ENCODE measurements at places on chromosomes 4 and X.

GRCh38 chr4:107736924-107737448, 17.0 kb upstream of the PAPSS1 start:
- DNase-seq, result peak; percentile 48

DNA sequence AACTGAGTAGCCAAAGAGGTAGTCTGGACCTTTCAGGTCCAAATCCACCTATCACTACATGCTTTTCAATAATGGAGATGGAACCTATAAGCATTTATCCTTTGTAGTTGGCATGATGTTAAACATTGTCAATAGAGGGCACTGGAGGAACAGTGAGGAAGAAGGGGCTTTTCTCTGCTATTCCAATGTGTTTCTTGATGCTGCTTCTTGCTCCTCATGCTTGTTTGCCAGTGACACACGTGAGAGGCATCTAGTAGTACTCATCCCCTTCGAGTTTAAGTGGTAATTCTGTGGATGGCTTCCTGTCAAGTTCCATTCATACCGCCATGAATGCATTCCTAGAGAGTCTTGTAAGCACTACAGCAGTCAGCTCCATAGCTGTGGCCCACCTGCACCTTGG, 84.0 kb downstream of the NAA11 start:
- DNase-seq, result no peak

- no peak for DNase-seq
These were observed 70.1 kb upstream of the HCCS start for GRCh38 chrX:11040996-11041395.

DNA sequence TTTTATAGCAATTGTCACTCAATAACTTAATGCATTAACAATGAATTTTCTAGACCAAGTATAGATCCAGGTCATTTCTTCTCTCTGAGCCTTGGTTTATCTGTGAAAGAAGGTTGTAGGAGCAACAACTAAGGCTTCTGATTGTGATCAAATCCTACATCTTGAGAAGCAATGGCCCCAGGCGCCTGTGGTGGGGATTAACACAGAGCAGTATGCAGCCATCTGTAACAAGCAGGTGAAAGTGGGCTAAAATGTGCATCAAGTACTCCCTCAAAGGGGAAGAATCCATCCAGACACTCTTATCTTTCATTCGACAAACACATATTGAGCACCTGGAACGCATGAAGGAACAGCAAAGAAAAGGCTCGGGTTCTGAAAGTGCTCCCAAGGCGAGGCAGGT, 19.1 kb upstream of the SETD7 start:
- no peak for DNase-seq

- DNase-seq, result no peak
These were observed 234.4 kb upstream of the GPC4 start for GRCh38 chrX:133649651-133650050.

DNA sequence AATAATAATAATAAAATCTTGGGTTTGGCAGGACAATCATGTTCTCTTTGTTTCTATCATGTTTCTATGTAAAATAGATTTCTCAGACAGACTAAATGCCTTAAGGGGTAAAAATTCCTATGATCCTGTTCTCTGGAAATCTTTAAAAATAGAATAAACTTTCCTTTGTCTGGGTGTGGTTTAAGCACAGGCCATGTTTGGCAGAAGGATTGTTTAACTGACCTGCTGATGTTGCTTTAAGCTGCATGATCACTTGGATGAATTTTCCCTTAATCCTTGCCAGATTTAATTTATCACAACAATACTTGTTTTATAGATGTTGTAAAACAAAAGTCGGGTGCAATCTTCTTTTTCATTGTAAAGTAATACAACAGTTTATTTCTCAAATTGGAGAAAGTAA, 341.7 kb upstream of the FAT1 start:
- no peak for DNase-seq

- no peak for DNase-seq
These were observed 543.4 kb upstream of the DIPK2B start for GRCh38 chrX:45743906-45744625.

DNA sequence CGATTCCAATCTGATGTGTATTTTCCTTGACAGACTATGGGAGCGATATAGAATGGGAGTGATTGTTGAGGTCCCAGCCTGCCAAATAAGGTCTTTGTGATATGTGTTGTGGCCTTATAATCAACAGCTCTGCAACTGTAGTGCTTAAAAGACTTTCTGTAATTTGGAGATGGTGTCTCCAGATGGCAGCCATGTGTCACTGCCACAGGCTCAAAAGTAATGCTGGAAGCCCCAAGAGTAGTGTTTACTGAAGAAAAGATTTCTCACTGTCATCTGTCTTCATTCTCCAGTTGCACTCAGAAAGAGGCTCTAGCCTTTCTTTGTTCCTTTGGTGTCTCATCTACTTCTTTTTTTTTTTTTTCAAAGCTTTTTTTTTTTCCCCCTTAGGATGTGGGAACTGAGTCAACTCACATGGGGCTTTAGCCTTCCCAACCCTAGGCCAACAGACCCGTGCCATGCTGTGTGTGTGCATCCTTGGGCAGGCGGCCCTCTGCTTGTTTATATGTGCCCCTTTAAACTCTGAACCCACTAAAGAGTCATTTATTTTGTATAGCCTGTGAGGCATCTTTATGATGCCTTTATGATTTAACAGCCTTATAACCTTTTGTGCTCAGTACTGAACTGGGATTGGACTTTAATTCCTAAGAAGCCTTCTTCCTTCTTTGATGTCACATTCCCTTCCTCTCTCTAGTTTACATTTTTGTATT, 15.6 kb downstream of the SRPX2 start:
- no peak for DNase-seq

DNA sequence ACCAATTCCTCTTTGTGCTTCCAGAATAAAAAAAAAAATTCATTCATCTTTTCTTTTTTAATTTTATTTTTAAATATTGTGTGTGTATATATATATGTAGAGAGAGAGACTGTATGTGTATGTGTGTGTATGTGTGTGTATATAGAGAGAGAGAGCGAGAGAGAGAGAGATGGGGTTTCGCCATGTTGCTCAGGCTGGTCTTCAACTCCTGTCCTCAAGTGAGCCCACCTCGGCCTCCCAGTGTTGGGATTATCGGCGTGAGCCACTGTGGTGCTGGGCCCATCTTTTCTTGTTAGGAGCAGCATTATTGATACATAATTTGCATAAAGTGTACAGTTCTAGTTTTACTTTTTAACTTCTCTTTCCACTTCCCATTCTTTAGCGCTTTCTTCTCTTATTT, 33.6 kb downstream of the KDM6A start:
- DNase-seq, result no peak

GRCh38 chr4:156953001-156953400, 18.6 kb downstream of the PDGFC start:
- DNase-seq, result no peak

DNA sequence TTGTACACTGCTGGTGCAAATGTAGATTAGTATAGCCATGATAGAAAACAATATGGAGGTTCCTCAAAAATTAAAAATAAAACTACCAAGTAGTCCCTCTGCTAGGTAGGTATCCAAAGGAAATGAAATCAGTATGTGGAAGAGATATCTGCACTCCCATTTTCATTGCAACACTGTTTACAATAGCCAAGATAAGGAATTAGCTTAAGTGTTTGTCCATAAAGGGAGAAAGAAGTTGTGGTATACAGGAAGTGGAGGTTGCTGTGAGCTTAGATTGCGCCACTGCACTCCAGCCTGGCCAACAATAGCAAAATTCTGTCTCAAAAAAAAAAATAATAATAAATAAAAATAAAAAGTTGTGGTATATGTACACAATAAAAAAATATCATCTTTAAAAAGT, 325.0 kb upstream of the EMCN start:
- no peak for DNase-seq

GRCh38 chr4:173990126-173990868, 293.2 kb downstream of the FBXO8 start:
- DNase-seq, result no peak

DNA sequence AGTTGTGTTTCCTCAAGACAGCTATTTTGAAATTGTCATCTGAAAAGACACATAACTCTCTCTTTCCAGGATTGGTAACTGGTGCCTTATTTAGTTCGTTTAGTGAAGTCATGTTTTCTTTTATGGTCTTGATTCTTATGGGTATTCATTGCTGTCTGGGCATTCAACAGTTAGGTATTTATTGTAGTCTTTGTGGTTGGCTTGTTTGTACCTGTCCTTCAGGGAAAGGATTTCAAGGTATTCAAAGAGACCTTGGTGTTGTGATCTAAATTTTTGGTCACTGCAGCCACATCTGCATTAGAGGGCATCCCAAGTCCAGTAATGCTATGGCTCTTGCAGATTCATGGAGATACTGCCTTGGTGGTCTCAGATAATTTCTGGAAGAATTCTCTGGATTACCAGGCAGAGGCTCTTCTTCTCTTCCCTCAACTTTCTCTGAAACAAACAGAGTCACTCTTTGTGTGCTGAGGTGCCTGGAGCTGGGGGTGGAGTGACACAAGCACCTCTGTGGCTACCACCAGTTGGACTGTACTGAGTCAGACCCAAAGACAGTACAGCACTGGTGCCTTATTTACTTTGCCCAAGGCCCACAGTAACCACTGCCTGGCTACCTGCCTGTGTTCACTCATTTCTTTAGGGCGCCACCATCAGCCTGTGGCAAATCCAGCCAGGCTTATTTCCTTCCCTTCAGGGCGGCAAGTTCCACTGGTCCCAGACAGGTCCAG, 620.4 kb downstream of the KCNIP4 start:
- DNase-seq, result no peak

DNA sequence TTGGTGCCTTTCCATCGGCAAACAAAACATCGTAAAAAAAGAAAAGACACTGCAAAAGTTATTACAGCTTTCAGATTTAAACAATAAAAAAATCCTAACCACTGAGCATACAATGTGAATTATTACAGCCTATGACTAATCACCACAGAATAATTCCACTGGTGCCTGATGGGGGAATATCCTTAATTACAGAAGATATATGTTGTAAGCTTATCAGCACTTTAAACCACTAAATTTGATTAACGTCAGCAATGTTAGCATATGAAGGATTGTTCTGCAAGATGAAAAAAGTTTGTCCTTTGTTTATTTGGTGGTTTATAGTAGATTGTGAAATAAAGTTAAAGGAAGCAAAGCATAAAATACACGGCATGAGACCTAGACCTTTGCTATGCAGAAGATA, 210.2 kb upstream of the ADAMTS3 start:
- DNase-seq, result no peak

- DNase-seq, result no peak
These were observed 511.3 kb upstream of the PCDH7 start for GRCh38 chr4:30208731-30209435.

- DNase-seq, result no peak
These were observed 882.6 kb downstream of the TRIML1 start for GRCh38 chr4:189021831-189022230.

- no peak for DNase-seq
These were observed 17.6 kb downstream of the TNIP3 start for GRCh38 chr4:121146530-121146929.

Measured in GM10248 (cell line).